ENCODE measurements at places on chromosomes 6 and 20.

DNA sequence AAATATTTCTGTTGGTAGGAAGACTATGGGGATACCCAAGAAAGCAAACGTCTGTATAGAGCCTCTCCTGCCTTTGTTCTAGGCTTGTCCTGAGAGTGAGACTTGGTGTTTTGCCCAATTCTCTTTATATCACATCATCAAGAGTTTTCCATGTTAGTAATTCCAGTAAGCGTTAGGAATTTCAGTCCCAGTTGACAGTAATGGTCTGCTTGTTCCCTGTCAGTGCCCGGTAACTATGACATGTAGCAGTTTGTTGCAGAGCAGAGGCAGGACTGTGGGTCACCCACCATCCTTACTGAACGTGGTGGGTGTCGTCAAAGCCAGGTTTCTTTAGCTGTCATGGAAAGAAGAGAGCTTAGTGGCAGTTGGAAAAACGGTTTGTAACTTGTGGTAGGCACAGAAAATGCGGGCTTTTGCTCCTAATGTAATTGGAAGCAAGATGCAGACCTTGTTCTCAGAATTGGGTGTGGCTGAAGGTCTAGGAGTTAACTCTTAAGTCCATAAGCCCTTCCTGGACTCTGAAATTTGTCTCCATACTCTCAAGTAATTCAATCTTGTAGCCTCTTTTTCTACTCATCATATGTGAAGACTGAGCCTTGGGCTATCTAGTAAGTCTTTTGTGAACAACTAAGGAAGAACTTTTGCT is 188.8 kb downstream of the TMEM242 start:
- no peak for DNase-seq

DNA sequence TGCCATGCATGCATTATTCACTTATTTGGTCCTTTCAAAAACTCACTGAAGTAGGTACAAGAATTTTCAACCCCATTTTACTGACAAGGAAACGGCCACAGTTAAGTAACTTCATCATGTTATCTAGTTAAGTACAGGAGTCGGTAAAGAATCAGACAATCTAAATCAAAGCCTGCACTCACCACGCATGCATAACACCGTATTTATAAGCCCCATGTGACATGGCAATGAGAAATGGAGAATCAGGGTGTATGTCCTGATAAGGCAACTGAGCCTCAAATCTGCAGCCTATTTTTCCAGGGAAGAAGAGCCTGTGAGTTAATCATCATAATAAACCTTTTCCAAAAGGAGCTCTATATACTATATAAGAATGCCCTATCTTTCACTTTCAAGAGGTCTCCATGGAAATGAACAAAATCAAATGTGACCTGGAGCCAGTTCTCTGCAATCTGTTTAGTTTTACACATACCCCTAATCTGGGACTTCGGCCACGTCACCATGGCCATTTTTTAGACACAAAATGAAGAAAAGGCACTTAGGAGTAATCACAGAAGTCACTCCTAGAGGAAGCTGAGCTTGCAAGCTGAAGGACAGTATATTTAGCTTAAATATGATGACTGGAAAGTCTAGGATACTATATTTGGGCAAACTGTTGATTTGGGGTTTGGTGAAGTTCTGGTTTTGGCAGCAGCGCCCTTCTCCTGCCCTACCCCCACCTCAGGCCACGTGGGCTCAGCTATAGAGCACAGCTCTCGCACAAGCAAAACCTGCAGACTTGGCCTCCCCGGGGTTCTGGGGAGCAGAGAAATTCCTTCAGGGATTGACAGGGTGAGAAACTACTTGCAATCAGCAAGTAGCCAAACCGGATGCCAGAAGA is 19.2 kb downstream of the TRAM2 start:
- DNase-seq = no peak

- no peak for DNase-seq
Observed at GRCh38 chr6:28841290-28841689, 82.5 kb downstream of the TRIM27 start.

DNA sequence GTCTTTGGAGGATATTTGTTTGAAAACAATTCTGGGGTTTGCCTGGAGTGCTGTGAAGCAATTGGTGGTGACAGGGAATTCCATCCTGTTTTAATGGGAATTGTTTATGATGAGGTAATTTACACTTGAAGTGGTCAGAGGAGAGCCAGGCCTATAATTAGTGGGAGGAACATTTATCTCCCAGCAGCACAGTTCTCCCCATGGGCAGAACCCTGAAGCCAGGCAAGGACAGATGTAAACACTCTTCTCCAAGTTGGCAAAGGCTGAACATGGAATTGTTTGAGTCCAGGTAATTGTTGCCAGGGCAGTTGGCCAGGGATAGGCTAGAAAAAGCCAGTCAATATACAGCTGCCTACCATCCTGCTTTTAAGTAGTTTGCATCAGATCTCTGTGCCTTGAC is 789.7 kb downstream of the FRK start:
- DNase-seq = no peak

- no peak for DNase-seq
Observed at GRCh38 chr6:118537574-118537973, 10.5 kb upstream of the PLN start.

- no peak for DNase-seq
Observed at GRCh38 chr20:6265204-6265904, 142.5 kb upstream of the FERMT1 start.

DNA sequence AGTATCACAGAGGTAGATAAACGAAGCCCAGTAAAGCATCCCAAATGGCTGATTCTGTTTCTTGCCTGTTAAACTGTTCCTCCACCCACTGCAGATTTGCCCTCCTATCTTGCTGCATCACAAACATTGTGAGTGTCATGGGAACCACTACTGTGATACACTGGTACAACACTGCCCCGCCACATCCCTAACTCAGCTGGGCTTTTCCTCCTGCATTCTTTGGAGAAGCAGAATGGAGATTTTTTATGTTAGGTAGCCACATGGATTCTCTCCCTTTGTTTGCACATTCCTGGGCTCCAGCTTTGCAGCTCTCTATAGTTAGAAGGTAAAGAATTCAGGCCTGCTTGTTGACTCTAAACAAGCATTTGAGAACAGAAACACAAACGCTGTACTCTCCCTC is 234.1 kb downstream of the TMEM242 start:
- DNase-seq = no peak

DNA sequence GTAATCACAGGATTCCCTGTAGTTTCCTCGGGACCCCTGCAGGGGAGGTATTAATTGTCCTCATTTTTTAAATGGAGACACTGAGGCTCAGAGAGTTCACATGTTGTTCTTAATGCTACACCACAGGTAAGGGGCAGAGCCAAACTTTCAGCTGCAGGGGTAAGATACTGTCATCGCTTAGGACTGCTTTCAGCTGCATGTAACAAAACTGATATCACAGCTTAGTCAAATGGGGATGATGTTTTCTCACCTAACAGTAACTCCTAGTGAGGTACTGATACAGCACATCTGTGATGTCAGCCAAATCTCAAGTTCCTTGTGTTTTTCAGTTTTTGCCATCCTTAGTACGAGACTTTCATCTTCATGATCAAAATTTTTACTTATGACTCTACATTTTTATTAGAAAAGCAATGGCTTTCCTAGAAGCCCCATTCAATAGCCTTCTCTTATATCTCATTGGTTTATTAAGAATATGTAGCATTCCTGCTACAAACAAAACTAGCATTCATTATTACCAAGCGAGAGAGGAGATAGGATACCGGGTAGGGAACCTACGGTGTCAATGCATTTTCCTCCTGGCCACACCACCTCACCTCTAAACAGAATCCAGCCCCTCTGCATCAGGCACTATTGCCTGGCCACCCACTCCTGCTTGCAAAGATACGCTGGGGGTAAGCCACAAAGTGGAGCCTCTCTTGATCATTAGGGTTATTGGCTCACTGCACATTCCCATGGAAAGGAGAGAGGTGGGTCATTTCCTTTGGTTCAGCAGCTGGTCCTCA is 557.5 kb downstream of the CD83 start:
- no peak for DNase-seq

DNA sequence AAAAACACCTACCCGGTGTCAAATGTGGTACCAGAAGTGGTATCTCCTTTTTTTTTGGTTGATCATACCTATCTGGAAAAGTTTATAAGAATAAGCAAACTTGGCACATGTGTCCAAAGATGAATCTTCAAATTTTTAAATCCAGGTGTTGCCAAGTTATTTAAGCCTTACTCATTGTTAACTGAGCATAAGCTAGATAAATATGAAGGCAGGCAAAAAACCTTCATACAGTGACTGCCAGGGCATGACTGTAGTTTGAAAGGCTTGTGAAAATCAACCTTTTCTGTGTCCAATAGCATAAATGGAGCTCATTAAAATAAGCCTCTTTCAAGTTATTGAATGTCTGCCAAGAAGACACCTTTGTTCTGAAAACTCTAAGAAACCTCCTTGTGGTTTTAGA is 699.2 kb downstream of the DOK5 start:
- DNase-seq = no peak

- no peak for DNase-seq
Observed at GRCh38 chr6:55528624-55529023, 50.4 kb downstream of the HMGCLL1 start.

GRCh38 chr20:50571466-50571865 is 61.3 kb downstream of the PTPN1 start:
- DNase-seq = no peak

DNA sequence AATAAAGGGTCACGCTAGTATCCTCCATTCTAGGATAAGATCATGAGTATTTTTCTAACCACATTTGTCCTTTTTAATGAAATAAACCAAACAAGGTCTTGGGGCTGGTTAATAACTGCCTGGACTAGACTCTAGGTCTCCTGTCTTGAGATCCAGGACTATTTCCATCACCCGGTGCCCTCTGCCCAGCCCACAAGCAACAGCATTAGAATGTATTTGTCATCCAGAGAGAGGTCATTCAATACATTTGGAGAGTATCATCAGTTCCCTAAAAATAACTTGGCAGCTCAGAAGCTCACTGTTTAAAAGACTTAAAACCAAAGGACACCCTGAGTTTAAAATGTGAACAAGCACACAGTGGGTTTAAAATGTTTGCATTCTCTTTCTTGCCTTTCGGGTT is 4.4 kb upstream of the RBM24 start:
- no peak for DNase-seq

DNA sequence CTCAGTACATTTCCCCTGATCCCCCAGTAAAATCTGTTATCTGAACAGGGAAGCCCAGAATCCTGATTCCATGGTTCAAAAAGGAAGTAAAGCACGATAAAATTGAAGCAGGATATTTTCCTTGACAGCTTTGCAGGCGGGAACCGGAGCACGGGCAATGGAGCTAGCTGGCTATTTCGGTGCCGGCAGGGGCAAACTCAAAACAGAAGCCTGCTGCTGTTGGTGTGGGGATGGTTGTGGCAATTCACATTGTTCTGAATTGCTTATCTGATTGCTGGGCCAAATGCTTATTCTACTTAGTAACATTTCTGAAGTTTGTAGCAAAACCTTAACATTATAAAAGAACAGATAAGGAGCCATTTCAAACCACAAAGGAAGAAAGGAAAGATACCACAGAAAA is 172.4 kb downstream of the MMS22L start:
- DNase-seq = no peak

GRCh38 chr20:54665812-54666211 is 190.4 kb downstream of the DOK5 start:
- no peak for DNase-seq

DNA sequence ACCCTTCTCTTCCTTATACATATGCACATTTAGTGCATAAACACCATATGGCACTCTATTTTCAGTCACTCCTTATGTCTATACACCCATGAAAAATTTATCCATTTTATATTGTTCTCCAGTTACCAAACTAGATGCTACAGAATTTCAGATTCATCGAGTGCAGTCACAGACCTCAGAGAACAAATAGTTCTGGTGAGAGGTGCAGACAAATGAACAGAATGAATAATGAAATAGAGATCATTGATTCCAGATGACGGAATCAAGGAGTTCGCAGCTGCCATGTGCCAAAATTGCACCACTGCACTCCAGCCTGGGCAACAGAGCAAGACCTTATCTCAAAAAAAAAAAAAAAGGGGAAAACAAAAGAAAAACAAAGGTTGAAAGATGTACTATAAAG is 214.8 kb upstream of the CEP162 start:
- no peak for DNase-seq

GRCh38 chr20:56689318-56689717 is 60.2 kb downstream of the TFAP2C start:
- DNase-seq = no peak

DNA sequence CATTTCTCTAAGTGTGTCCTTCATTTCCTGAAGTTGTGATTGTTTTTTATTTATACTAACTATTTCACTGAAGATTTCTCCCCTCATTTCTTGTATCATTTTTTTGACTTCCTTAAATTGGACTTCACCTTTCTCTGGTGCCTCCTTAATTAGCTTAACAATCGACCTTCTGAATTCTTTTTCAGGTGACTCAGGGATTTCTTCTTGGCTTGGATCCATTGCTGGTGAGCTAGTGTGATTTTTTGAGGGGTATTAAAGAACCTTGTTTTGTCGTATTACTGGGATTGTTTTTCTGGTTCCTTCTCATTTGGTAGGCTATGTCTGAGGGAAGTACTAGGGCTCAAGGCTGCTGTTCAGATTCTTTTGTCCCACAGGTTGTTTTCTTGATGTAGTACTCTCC is 92.8 kb downstream of the ESR1 start:
- DNase-seq = no peak

- no peak for DNase-seq
Observed at GRCh38 chr6:136668571-136668970, 118.3 kb upstream of the MAP7 start.

DNA sequence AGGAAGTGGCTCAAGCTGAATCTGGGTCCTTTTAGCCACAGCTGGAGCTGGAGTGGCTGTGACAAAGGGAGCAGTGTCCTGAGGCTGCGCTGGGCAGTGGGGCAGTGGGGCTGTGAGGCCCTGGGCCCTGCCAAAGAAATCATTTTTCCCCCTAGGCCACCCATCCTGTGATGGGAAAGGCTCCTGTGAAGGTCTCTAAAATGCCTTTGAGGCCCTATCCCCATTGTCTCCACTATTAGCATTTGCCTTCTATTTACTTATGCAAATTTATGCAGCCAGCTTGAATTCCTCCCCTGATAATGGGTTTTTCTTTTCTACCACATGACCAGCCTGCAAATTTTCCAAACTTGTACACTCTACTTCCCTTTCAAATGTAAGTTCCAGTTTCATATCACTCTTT is 539.2 kb downstream of the MEI4 start:
- DNase-seq = no peak

GRCh38 chr6:29946223-29947076 is 4.1 kb downstream of the HLA-A start:
- no peak for DNase-seq

- DNase-seq = no peak
Observed at GRCh38 chr6:110340392-110340965, 17.7 kb downstream of the METTL24 start.

DNA sequence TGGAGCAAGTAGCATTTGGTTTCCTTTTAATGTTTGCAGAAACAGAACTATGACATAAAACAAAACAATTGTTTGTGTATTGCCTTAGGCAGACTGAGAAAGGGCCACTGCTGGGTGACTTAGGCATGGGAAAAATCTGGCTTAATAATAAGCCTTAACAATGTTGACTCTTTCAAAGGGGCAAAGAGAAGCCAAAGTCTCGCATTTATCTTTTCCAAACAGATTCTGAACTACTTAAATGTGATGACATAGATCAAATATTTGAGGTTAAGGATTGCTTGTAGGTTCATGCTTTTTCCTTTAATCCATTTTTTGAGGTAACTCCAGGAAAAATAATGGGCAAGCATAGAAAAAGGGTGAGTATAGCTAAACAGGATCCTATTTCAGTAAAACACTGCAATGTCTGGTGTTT is 39.6 kb downstream of the ADAT2 start:
- DNase-seq = no peak

- DNase-seq = no peak
Observed at GRCh38 chr6:4270776-4271175, 135.4 kb upstream of the ECI2 start.

- DNase-seq = no peak
Observed at GRCh38 chr6:162230147-162230752, 497.3 kb downstream of the PRKN start.
